Erythroblast (primary cell): ENCODE measurements at places on chromosomes 3 and 15.

DNA sequence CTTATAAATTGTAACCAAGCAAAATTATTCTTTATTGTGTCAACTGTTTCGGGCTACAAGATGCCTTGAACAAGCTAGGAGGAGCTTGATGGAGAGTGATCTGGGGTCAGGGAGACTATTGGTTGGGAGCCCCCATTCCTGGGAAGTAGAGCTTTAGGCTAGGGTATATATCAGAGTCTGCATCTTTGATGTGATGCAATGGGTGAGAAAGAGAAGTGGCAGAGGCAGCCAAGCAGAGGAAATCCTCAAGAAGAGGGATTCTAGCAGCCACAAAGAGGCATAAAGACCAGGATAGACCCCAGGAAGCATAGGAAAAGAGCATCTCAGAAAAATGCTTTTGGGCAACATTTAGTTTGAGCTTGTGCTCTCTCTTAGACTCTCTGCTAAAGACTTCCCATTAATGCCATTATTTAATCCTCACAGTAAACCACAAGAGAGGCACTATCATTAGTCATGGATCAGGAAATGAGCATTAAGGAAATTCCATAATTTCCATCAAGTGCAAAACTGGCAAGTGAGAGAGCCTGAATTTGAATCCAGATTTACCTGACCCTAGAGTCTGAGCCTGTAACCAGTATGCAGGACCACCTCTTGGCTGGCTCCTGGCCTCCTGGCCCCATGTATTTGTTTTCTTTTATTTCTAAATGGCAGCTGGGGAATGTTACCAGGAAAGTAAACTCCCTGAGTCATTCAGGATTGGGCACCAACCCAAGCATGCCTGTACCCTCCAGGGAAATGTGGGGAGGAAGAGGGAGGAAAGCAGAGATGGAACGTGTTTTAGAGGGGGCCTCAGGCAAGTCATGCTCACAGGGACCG lies 118.7 kb downstream of the RPL22L1 start:
- peak; percentile 66 for DNase-seq

- DNase-seq = no peak
Measured at GRCh38 chr15:95857758-95858157, 472.7 kb upstream of the NR2F2 start.

DNA sequence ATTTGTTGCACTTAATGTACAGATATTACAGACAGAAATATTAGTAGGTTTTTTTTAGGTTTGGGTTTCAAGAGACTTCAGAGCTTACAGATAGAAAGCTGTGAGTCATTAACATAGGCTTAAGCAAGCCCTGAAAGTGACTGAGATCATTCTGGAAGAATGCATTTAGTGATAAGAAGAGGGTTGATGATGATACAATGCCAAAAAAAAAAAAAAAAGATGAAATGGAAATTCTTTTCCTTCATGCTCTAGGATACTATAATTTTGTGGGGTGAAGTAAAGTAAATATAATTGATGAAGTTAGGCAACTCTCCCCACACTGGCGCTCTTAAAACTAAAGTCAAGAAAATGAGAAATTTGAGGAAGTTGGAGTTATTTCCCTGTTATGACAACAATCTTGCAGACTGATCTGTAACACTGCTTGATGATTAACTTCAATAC lies 169.4 kb upstream of the ZNF385D start:
- DNase-seq = no peak

DNA sequence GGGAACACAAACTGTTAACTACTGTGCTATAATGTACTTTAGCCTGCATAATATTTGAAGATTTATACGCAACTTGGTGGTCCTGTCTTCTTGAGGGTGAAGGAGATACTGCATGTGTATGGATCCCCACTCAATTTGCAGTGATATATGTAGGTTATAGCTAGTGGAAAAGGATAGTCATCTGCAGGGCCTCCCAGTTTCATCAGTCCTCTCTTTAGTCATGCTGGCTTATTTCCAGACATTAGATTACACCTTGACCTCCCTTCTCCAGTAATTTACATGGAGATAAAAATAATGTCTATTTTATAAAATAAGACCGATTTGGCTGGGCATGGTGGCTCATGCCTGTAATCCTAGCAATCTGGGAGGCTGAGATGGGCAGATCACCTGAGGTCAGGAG lies 3.7 kb downstream of the NR1D2 start:
- peak; percentile 12 for DNase-seq

GRCh38 chr3:190281308-190282051 lies 40.8 kb downstream of the CLDN1 start:
- DNase-seq = no peak
